Fibroblast of the aortic adventitia (primary cell): ENCODE measurements at places on chromosomes 3 and 15. TPM values are rescaled to one million over a fixed set of nuclear protein-coding genes. Genes with fewer than 3 reads are reported as not detected.

- DNase-seq: no peak
Measured at GRCh38 chr3:46453526-46454208, 11.0 kb downstream of the LTF start.

GRCh38 chr3:104175696-104176095 is 1191.0 kb upstream of the ALCAM start:
- no peak for DNase-seq

GRCh38 chr3:45841757-45842491 is at the start of gene LZTFL1:
Gene LZTFL1 (minus strand): TSS chr3:45842119. CDS start chr3:45841991, 128 bp downstream.
- peak; percentile 98 for DNase-seq

GRCh38 chr3:19147905-19148767 is at the start of gene KCNH8:
Gene KCNH8 (plus strand): TSS chr3:19148510. CDS start chr3:19148720, 210 bp downstream.
- no peak for DNase-seq

DNA sequence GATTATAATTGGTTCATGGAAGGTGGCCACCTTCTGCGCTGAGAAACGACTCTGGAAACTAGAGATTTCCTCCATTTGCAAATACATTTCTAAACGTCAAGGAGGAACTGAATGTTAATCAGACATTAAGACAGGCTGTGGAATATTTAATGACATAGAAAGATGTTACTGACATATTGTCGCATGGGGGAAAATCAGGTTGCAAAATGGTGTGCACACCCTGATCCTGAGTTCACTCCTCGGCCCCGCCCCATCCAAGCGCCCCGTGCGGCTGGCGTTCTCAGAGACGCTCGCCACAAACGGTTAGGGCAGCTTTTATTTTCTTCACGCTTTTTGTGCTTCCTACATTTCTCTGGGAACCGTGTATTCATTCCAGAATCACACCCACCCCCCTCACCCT is 10.7 kb downstream of the H1-8 start:
- DNase-seq: no peak

GRCh38 chr15:49901996-49902684 is 216.9 kb downstream of the ATP8B4 start:
- DNase-seq: peak; percentile 91

DNA sequence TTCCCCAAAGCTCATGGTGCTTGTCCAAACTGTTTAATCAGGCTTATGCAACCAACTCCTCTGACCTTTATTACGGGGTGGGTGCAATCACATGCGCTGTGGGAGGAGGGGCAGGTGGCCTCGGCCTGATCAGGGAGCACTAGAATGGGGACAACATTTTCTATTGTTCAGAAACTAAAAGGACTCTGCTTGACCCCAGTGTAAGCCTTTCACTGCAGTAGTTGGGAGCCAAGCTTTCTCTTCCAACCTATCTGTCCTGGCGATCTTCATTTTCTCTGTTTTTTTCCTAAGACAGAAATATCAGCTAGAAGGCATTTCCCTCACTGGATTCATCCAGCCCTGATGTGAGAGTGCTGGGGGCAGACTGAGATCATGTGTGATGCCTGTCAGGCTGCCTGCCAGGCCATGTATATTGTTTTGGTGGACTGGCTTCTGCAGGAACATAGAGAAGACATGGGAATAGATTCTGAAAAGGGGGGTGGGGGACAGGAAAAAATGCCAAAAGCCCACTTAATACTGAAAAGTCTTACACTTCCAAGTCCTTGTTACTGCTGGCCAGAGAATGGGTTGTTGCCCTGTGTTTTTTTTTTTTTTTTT is 627.0 kb upstream of the TBL1XR1 start:
- DNase-seq: peak; percentile 91

- DNase-seq: peak; percentile 15
Measured at GRCh38 chr15:42133886-42134502, 22.4 kb downstream of the PLA2G4F start.

DNA sequence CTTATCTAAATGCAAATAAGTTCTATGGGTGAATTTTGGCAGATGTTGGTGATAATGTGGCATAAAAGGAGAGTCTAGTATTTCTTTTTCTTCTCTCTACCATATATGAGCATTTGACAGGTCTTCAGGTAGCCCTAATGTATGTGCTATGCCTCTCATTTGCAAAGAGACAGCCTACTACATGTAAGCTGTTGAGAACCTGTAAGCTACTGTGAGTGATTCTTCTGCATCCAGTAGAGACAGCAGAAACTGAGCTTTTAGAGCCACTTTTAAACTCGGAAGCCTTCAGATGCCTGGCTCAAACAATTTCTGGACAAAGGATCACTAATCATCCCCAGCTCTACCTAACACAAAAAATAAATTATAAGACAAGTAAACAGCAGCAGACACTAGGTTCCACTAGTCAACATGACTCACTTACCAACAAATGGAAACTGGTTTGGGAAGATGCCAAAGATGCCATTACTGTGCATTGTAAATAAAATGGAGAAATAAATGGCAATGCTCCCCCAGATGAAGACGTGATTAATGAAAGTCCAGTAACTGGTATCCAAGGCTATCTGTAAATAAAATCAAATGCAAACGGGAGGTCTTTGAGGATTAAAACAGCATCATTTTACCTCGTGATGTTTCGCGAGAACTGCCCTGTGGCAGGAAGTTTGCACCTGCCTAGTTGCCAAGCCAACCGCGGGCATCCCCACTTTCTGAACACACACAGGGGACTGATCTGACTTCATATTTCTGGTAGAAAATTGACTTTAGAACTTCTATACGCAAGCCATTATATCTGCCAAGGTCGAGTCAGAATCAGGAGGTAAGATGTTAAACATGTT is 245.3 kb downstream of the DTWD1 start:
- no peak for DNase-seq

DNA sequence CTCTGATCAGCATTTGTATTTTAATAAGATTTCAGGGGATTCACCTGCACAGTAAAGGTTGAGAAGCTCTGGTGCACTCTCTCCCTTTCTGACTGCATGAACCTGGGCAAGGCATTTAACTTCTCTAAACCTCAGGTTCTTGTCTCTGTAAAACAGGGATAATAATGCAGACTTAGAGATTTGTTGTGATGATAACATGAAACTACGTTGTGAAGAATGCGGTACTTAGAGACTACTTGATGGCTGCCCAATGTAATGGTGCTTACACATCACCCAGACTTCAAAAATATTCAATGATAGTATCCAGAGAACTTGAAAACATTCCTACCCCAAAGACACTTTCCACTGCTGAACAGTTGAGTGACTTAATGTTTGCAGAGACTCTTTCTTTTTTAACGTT is 19.8 kb upstream of the TNFSF10 start:
- DNase-seq: no peak

- peak; percentile 86 for DNase-seq
Measured at GRCh38 chr15:67135494-67135893, 70.1 kb downstream of the SMAD3 start.

GRCh38 chr3:193572426-193572908 is 17.8 kb upstream of the ATP13A4 start:
- DNase-seq: peak; percentile 74

DNA sequence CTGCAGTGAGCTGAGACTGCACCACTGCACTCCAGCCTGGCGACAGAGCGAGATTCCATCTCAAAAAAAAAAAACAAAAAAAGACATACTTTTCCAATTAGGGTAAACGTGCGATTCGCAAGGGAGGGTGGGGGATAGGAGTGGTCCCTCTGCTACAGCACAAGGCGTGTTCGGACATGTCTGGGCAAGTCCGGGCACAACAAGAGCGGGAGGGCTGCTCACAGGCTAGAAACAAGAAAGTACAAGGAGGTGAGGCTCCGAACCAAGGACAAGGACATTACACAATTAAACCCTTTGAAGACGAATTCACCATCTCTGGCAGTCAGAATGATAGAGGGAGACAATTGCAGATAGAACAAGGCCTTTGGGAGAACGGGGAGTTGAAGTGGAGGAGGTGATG is 32.2 kb upstream of the BCL2A1 start:
- no peak for DNase-seq

DNA sequence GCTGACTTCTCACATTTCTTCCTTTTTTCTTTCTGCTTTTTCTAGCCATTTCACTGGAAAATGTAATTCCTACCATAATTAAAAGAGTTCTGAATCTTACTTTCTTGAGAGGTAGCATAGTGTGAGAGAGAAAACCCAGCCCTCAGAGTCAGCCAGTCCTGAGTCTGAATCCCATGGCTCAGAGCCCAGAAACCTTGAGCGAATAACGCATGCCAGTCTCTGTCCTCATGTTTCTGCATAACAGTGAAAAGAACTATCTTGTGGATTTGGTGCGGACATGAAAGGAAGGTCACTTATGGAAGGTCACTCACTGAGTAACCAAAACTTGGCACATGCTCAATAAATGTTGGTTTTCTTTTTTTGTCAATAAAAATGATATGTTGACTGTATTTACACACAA is 29.3 kb upstream of the SLCO3A1 start:
- no peak for DNase-seq

DNA sequence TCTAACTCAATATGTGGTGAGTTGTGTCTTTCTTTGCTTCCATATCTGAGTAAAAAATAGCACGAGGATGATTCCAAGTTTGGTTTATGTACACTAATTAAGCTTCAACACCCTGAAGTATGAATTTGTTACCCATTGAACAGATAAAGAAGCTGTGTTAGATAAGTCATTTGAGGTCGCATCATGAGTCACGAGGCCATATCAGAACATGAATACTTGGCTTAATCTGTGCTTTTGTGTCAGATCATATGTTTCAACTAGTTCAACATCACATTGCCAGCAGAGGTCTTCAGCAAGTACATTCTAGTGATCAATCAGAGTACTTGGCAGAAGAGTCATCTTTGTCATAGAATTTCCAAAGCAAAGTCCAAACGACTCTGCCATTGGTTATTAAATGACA is 26.3 kb upstream of the MITF start:
- DNase-seq: no peak

DNA sequence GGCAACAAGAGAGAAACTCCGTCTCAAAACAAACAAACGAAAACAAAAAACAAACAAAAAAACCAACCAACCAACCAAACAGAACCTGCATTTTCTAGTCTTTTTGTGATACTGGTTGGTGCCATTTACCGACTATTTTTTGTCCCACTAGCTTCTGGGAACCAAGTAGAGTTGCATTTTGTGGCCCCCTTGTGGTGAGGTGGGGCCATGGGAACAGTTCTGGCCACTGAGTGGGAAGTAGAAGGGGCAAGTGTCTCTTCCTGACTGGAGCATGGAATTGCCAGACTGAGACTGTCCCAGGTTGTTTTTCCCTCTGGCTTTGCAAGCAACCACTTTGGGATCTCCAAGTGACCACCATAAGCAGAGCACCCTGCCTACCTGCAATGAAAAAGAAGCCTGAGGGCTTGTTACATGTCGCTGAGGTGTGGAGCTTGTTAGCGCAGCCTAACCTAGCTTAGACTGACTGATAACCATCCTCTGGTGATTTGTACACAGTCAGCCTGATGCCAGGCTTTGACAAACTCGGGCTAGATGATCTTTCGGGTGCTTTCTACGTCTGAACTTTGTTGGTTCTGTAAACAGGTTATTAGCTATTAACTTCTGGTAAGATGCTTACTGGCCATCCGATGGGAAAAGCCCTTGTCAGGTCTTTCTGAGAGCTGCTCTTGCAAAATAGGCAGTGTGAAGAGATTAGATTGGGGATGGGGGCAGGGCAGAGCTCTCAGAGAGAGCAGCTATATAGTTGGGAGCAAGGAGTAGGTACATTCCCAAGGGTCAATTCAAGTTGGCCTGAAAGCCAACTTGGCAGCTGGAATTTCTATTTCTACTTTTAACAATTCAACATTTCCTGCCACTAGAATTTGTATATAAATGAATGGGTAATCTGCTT is 172.2 kb downstream of the SSR3 start:
- no peak for DNase-seq

DNA sequence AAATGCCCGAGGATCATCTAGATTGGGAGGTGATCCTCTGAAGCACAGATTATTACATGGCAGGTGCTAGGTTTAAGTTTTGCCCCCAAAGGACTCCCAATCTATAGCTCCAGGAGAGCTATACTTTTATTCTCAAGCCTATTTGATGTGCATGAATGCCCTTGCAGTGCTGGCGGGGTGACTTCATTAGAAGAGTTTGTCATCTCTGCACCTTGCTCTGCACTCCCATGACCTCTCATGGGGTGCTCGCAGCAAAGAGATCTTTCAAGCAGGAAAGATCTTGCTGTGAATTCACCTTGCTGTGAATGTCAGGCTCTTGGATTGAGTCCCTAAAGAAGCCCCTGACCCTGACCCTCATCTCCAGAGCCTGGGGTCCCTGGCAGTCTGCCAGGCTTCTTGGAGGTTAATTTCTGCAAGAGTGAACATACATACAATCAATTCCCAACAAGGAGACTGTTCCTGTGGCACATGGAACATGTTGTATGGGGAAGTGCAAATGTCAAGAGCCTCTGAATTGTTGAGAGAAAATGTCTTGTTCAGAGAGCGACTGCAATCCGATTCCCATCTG is 45.9 kb downstream of the FAM43A start:
- no peak for DNase-seq

DNA sequence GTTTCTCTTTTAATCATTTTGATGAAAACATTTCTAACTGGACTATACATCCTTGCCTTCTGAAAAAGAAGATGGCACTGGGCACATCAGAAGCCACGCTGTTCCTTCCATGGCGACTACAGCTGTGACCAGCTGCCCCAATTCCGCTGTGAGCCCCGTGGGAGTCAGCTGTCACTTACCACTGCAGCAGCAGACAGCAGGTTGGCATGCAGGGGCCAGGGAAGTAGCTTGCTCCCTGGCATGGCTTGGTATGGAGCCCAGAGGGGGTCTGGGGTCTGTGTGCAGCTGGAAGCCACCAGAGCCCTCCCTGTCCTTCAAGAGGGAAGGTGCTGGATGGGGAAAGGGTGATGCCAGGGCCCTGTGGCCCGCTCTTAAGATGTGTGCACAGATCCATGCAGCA is 4.5 kb upstream of the ZXDC start:
- no peak for DNase-seq

- DNase-seq: no peak
Measured at GRCh38 chr3:58482917-58483636, 8.8 kb upstream of the KCTD6 start.

DNA sequence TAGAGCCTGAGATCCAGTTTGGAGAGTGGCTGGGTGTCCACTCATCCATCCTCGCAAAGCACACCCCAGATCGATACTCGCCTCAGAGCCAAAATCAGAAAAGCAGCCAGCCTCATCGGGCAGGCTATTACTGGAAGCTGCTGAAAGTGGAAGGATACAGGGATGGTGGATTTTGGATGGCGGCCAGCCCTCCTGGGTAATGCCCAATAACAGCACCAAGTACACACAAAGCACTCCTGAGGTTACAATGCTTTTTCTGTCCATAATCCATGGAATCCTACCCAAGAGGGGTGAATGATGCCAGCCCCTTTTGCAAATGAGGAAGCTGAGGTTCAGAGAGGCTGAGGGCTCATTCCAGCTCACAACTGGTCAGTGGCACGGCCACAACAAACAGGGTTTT is 93.1 kb upstream of the SLC6A11 start:
- DNase-seq: no peak

The FGF12 gene
- total RNA-seq: 0.08 and 0.36 TPM in 2 replicates

The TLR9 gene
- not detected in 2 replicates for total RNA-seq

The SLC28A2 gene
- not detected in 2 replicates for total RNA-seq

The SLC24A1 gene
- 7.9 and 13.2 TPM in 2 replicates for total RNA-seq

The RAD51 gene
- total RNA-seq: 2.9 and 12.1 TPM in 2 replicates

The USP50 gene
- total RNA-seq: 0.72 TPM in 1 of 2 replicates, not detected in the other

The NRROS gene
- 0.65 and 2.9 TPM in 2 replicates for total RNA-seq

The EXD1 gene
- total RNA-seq: not detected in 2 replicates
